ENCODE measurements at places on chromosomes 4 and X.

GRCh38 chrX:39752815-39753214 lies 344.9 kb downstream of the BCOR start:
- DNase-seq: no peak

- DNase-seq: no peak
These were observed 222.4 kb downstream of the APBB2 start for GRCh38 chr4:40991908-40992307.

DNA sequence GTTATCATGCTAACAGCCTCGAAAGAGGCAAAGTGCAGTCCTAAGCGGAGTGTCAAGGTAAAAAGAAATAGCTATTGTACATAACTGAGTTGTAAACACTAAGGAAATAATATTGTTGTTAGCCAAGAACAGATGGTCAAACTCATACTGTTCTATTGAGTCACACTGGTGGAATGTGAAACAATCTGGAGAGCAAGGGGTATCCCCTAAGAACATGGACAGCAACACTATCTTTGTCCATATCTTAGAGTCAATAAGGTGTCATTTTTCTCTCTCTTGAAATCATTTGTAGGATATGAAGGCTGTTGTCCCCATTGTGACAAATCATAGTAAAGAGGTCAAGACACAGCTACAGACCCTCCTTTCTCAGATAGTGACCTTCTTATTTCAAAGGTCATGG lies 4.5 kb upstream of the PDGFC start:
- no peak for DNase-seq

- no peak for DNase-seq
These were observed 23.9 kb upstream of the CENPU start for GRCh38 chr4:184757810-184758209.

DNA sequence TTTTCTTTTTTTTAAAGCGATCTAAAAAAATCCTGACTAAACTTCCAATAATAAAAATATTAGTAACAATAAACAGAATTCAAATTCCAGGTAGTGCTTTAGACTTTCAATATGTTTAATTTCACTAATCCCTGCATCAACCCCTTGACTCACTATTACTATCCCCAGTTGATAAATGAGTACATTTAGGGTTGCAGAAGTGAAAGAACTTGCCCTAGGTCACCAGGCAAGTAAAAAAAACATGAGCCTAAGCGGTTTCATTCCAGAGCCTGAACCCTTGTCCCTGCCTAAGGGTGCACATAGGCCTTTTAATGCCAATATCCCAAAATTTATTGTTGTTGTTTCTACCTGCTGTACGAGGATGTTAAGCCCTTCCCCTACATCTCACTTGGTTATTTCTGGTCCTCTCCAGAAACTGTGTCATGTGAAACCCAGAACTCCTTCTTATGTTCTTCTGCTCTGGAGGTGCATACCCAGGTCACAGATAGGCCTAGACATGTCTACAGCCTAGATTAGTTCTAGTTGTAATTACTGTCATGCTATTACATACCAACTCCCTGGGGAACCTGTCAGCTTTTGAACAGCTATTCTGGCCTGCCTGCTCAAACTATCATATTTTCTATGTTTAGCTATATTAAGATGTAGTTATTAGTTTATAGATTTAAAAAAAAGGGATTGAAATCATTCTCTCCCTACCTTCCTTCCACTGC lies 244.5 kb upstream of the PITX2 start:
- DNase-seq: no peak

DNA sequence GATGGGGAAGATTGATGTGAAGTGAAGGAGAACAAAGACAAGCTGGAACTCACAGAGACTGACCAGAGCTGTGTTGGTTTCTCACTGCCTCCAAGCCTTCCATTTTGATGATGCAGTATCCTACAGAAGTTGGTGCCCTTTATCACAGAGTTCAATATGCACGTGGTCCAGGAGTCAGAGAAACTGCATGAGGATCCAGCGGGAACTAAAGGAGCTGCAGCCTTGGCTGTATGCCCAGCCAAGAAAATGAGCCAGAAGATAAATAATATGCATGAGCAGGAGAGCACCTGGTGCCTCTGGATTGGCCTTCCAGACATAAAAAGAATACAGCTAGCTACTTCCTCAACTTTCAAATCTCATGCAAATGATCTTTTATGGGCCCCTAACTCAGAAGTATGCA lies 44.3 kb upstream of the DCLK2 start:
- DNase-seq: no peak

DNA sequence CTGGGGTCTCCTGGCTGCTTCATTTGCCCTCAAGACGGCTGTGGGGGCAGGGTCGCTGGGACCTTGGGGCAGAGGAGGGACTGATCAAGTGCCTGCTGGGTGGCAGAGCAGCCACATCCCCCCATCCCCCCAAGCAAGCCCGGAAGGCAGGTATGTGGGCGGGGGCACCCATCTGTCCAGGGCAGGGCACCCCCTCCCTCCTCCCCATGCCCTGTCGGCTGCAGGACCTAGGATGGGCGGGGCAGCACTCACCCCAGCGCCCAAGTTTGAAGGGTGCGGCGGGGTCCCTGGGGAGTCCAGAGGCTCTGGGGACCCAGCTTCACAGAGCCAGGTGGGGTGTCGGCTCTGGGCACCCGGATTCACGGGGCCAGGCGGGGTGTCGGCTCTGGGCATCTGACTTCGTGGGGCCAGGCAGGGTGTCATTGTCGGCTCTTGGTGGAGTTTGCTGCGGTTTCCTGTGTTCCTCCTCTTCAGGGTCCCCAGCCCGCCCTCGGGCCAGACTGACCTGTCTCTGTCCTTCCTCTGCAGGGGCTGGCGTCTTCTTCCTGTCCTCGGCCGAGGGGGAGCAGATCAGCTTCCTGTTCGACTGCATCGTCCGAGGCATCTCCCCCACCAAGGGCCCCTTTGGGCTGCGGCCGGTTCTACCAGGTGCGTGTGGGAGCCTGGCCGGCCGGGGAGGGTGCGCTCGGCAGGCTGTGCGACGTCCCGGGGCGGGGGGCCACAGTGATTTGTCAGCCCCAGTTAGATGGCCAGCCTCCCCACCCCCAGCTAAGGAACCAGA lies 22.1 kb downstream of the DOK7 start:
- no peak for DNase-seq

GRCh38 chr4:173782660-173783059 lies 252.6 kb upstream of the HAND2 start:
- no peak for DNase-seq
